ENCODE measurements at places on chromosomes 2 and 18.

- DNase-seq: no peak
Observed at GRCh38 chr2:221243771-221244170, 328.3 kb downstream of the EPHA4 start.

DNA sequence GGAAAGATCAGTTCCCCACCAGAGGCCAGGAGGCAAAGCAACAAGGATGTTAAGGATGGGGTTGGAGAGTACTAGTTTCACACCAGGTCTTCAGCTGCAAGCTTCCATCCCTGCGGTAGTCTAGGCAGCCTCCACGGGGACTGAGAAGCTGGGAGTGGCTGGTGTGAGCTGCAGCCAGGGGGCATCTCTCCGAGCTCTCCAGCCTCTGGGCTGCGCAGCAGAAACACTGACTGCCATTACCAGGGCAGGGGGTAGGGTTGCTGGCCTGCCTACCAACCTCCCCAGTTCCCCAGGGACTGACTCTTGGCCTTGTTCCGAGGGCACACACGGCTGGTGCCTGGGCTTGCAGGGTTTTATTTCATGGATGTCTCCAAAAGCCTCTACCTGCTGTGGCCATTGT is 15.9 kb downstream of the GATA6 start:
- no peak for DNase-seq

DNA sequence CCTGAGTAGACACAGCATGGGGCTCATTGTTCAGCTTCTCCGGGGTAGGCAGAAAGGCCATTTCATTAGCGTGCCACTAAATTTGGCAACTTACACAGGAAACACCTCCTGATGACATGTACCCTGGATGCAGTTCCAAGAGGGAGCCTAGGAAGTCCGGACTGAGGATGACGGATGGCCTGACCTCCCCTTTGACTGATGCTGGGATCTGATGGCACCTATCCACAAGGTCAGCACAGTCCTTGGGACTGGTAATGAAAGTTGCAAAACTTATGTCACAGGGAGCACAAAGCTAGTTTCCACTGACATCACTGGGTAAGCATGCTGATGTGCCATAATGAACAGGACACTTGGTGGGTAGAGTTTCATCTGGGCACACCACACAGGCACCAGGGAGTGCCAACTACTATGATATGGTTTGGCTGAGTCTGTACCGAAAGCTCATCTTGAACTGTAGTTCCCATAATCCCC is 126.7 kb upstream of the ARL4C start:
- DNase-seq: no peak

DNA sequence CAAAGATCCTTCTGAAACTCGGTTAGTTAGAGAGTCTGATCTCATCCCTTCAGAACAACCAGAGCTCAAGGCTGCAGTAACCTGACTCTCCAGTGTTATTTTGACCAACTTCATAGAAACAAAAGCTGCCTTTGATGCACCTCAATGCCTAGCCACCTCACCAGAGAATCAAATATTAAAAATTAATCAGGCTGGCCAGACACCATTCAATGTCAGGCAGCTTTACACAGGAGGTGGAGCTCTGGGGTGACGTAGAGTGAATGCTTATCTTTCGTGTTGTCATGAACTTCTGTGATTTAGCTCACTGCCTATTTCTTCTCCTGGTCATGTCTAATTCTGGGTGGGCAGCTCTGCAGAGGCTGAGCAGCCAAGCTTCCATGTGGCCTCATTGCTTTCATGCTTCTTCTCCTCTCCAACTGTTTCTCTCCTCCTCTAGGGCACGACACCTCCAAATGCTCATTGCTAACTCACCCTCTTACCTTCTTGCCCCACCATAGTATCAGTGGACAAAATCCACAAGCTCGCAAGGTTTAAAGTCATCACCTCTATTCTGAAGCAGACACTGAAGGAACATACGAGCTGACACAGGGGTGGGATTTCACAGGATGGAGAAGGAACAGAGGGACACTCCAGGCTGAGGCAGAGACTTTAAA is 39.4 kb downstream of the AAK1 start:
- DNase-seq: no peak

DNA sequence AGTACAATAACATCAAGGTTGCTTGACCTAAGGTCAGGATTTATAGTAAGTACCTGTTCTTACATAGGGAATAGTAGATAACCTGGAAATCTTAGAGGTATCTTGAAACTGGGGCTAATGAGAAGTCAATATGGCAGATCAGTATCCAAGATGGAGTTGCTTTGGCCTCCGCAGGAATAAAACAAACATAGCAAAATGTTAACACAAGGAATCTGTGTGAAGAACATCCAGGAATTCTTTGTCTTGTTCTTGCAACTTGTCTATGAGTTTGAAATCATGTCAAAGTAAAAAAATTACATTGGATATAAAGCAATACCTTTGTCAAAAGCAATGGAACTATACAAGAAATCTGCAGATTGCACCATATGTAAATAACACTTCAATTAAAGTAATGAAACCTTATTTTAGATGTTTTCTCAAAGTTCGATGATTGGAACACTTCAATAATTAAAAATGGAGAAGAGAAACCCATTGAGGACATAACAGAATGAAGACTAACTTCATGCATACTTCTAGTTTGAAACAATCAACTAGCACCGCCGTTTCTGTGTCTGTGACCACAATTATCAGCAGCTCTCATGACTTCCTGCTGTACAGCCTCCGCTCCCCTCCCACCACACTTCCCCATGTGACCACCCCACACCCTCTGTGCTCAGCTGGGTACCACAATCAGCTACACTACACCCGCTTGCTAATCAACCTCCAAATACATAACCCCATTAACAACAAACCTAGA is 27.6 kb downstream of the C2orf76 start:
- no peak for DNase-seq

GRCh38 chr2:5539282-5540165 is 152.7 kb upstream of the SOX11 start:
- DNase-seq: no peak

GRCh38 chr2:138187221-138187620 is 222.9 kb downstream of the HNMT start:
- DNase-seq: no peak

DNA sequence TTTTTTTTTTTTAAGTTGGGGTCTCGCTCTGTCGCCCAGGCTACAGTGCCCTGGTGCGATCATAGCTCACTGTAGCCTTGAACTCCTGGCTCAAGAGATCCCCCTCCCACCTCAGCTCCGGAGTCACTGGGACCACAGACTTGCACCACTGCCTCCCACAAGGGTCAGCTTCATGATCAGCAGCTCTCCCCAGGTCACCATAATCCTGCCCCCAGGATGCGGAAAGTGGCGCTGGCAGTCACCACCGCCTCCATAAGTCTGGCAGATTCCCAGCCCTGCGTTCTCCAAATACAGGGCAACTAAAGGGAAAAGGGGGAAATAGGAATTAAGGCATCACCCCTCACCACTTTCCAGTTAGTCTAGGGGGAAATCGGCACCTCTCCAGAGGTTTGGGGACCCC is 5.2 kb upstream of the ARID5A start:
- no peak for DNase-seq

DNA sequence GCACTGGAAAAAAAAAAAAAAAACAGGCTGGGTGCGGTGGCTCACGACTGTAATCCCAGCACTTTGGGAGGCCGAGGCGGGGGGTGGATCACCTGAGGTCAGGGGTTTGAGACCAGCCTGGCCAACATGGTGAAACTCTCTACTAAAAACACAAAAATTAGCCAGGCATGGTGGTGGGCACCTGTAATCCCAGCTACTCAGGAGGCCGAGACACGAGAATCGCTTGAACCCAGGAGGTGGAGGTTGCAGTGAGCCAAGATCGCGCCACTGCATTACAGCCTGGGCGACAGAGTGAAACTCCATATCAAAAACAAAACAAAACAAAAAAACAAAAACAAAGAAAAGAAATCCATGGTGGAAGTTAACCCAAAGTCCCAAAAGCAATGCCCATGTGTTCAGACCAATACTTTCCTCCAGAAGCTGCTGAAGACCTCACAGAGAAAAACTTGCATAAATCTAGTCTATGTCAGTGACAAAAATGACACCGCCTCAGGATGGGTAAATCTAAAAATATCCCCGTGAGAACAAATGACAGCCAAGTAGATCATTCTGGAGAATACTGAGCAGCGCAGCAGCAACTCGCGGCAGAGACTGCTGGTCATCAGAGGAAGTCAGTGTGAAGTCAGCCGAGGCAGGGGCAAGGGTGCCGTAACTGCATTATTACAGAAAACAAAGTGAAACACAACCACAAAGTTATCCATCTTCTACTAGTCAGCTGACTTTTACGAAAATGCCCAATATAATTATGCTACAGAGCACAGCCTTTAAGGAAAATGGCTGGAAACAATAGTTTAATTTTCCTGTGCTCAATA is 41.0 kb downstream of the LPIN2 start:
- DNase-seq: no peak
